ENCODE measurements at places on chromosomes 1 and 21.

GRCh38 chr1:11960715-11961114, 19.5 kb upstream of the MFN2 start:
- no peak for DNase-seq

DNA sequence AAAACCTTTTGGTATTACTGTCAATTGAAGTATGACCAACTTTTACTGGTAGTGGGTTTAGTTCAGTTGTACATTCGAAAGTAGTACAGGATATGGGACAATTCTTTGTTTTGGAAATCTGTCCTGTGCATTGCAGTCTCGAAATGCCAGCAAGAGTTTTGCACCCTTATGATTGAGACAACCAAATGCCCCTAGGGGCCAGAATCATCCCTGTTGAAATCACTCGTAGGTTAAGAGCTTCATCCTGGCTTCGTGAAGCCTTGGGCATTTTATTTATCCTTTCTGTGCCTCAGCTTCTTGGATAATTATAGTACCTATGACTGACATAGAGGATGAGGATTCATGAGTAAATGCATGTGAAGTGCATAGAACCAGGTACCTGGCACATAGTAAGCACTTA, 2.4 kb upstream of the GOLT1A start:
- no peak for DNase-seq

- no peak for DNase-seq
Measured at GRCh38 chr1:153548722-153549688, at the start of gene S100A3. TSS of gene S100A3 (minus strand) at chr1:153549258. CDS start at chr1:153548485, 773 bp downstream.

DNA sequence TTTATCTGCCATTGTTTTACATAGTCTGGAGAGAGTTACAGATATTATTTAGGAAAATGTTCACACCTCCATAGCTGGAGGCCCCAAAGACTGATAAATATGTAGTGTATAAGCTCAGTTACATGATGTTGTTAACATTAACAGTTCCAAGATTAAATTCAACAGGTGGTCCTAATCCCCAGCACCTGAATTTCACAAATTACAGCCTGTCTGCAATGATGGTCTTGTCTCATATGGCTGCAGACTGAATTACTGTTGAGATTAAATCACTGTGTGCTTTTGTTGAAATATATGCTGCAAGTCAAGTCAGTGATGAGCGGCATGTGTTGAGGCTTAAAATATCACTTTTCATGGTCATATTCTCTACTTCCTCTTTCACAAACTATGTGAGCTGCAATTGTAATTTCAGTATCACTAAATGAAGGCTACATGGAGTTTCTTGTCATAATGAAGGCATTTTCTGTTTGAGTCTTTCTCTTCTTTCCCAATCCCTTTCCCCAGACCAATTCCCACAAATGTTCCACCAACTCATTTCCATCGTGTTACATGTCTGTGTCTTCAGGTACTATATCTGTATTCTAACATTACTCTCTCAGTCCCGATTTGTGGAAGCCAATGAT, 4.2 kb downstream of the ST6GALNAC5 start:
- DNase-seq = peak; percentile 15

DNA sequence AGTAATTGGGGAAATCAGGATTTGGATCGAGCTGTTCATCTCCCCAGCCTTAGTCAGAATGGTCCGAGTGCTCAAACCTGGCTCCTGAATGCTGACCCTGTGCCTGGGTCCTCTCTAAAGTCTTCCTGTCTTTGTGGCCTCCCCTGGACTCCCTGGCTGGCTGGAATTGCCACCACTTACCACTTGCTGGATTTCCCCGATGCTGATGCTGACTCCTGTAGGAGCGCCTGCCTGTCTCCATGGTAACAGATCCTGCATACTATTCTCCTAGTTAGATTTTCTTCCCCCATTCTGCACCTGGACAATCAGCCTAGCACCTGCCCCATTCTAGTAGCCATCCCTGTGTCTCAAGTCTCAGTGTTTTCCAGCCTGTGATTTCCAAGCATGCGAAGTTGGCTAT, 382.2 kb upstream of the ESRRG start:
- DNase-seq = no peak

GRCh38 chr1:221712198-221712684, 29.6 kb downstream of the DUSP10 start:
- DNase-seq = no peak

DNA sequence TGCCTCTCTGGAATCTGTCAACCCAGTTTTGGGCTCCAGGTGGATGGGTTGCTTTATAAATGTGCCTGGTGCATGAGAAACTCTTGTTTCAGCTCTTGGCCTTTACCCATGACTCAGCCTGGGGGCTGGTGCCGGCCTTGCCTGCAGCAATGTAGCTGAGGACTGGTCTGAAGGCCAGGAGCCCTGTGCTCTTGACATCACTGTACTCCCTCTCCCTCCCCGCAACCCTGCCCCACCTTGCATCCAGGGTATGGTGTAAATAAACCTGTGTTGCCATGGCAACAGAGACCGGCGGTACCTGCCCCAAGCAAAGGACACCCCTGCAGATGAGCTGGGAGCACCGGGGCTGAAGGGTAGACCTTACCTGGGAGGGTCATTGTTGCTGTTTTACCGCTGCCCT, 13.3 kb downstream of the FAM151A start:
- DNase-seq = no peak

- DNase-seq = no peak
Measured at GRCh38 chr1:225745273-225745672, 32.4 kb upstream of the SRP9 start.

GRCh38 chr1:168719306-168720111, 9.5 kb downstream of the DPT start:
- peak; percentile 45 for DNase-seq

DNA sequence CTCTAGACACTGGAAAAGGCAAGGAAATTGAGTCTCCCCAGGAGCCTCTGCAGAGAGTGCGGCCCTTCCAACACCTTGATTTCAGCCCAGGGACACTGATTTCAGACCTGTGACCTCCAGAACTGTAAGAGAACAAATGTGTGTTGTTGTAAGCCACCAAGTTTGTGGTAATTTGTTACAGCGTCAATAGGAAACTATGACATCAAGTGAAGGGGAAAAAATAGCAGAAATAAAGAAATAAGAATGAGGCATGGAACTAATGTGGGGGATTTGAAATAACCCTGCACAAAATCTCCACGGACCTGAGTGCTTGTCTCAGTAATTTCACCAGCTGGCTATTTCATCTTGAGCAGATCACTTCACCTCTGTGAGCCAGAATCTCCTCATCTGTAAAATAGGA, 227.8 kb upstream of the JUN start:
- no peak for DNase-seq

GRCh38 chr1:228144193-228144992, 4.3 kb downstream of the GUK1 start:
- DNase-seq = no peak

- no peak for DNase-seq
Measured at GRCh38 chr1:59664166-59664565, 150.6 kb upstream of the HOOK1 start.

DNA sequence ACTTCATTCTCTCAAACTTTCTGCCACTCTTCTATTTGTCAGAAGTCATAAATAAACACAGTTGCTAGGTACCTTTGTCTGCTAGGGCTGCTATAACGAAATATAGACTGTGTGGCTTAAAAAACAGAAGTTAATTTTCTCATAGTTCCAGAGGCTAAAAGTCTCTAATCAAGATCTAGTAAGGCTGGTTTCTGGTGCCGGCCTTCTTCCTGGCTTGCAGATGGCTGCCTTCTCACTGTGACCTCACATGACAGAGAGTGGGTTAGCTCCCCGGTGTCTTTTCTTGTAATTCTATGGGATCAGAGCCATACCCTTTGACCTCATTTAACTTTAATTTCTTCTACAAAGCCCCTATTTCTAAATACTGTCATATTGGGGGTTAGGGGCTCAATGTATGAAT, 5.9 kb downstream of the PDC start:
- DNase-seq = no peak

- DNase-seq = no peak
Measured at GRCh38 chr1:101130673-101131072, 105.1 kb upstream of the DPH5 start.

- DNase-seq = peak; percentile 83
Measured at GRCh38 chr1:183989078-183989577, 48.4 kb downstream of the COLGALT2 start.

All from GM12878 (cell line).